Mesenteric fat pad (tissue), 1 donor: ENCODE measurements at places on chromosomes 7 and 10. TPM values are rescaled to one million over a fixed set of nuclear protein-coding genes. Genes with fewer than 3 reads are reported as not detected.

The TSPAN13 gene
- 49.9 TPM for total RNA-seq

The PPP1R9A gene
- 13.8 TPM for total RNA-seq

The CRTAC1 gene
- total RNA-seq: 1.3 TPM

DNA sequence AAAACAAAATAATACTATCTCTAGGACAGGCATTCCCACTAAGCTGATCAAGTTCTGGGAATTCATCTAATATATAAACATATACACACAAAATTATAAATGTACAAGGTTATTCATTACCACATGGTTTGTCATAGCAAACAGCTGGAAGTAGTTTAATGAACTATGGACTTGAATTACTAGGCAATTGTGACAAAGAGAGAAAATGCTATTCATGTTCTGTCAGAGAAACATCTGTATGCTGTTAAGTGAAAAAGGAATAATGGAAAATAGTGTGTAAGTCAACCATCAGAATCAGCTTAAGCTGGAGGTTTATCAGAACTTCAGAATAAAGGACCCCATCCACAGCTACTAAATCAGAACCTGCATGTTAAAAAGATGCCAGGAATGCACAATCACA is 2.8 kb downstream of the ZNF248 start:
- DNase-seq: no peak

DNA sequence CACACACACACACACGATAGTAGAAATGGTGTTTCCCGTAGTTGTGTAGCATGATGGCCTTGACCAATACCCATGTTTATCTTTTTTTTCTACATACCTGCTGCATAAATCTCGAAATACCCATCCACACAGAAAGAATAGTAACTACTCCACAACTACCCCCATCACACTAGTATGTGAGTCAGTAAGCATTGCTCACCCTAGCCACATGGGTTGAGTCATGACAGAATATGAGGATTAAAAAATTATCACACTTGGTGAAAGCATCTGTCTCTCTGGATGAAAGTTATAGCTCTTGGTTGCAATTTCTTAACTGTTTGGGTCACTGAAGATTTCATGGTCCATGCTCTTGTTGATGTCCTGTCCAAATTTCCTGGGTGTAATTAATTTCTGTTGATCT is 103.4 kb upstream of the MDFIC start:
- DNase-seq: no peak

The OR2A12 gene
- total RNA-seq: not detected

DNA sequence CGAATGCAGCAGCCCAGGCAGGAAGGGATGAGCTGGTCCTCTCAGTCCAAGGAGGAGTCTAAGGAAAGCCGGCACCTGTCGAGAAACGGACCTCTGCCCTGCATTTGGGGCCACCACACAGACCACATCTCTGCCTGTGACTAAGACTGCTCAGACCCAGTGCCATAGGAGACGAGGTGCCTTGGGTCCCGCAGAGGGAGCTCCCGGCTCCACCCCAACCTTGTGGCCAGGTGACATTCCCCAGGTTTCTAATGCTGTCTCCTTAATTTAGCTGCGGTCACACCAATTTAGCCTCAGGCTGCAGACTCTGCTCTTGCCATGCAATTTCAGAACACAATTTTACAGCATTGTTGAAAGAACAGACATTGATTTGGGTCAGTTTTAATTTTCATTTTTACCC is 22.8 kb upstream of the CRHR2 start:
- no peak for DNase-seq

GRCh38 chr10:114043532-114044246 is at the start of gene ADRB1:
ADRB1 (plus strand) TSS chr10:114043866; CDS start chr10:114044133, 267 bp downstream.
- no peak for DNase-seq

DNA sequence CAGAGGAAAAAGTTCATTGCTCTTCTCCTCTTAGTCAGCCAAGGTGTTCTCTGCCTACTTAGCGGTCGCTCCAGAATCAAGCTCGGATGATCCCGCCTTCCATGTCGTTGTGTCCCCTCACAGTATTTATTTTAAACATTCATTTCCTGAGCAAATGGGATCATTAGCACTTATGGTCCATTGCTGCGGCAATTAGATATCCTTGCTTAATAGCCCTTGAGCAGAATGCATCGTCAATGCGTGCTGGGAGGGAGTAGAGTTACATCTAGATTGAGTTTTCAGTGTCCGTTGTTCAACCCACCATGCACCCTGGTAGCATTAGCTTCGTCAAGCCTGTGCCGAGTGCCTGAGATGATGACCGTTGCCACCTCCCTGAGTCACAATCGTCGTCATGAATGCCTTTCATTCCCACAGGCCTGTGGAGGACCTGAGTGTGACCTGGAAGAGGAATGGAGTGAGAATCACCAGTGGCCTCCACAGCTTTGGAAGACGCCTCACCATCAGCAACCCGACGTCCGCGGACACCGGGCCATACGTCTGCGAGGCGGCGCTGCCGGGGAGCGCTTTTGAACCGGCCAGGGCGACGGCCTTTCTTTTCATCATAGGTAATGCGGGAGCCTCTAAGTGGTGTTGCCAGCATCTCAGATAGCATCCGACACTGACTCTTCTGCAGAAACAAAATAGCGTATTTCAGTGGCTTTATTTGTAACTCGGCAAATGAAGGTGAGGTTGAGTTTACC is 650.4 kb downstream of the SDK1 start:
- DNase-seq: no peak

- no peak for DNase-seq
Observed at GRCh38 chr10:133107442-133107841, 19.7 kb downstream of the ADGRA1 start.

The METTL27 gene
- total RNA-seq: 1.7 TPM

- no peak for DNase-seq
Observed at GRCh38 chr7:36154255-36155212, 1.5 kb downstream of the EEPD1 start.

- DNase-seq: no peak
Observed at GRCh38 chr10:22698941-22699440, 15.4 kb downstream of the PIP4K2A start.

DNA sequence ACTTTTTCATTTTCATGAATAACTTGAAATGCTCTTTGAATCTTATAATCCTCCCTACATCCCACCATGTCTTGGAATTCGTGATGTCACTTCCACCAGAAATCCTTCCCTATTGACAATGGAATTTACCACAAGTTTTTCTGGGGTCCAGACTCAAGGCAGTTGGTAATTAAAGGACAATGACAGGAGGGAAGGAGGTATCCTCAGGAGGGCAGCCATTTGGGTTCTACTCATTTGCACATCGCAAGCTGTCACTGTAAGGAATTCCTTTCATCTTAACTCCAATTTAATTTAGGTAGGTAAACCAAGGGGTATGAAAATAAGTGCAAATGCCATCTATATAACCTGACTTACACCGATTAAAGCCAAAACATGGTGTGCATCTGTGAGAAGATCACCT is 21.9 kb downstream of the LRRC17 start:
- DNase-seq: no peak

DNA sequence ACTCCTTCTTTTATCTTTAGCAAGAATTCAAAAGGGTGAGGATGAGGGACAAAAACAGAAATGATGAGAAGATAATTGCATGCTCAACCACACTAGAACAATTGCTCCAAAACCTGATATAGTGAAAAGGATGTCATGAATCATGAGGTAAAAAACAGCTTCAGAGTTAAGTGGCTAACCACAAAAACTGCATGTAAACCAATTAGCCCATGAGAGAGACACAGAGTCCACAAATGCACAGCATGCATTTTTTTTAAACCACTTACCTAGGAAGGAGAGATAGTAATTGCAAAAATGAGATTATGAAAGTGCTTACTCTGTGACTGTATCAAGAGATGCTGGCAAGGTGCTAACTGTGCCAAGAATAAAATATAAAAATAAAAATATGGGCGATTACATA is 132.9 kb downstream of the MBL2 start:
- DNase-seq: no peak

- peak; percentile 49 for DNase-seq
Observed at GRCh38 chr10:122648599-122649428, 50.8 kb downstream of the C10orf120 start.
